Activated CD4-positive, alpha-beta T cell treated with anti-CD3 and anti-CD28 coated beads for 4 hours (primary cell): ENCODE measurements at places on chromosomes 12 and 14.

DNA sequence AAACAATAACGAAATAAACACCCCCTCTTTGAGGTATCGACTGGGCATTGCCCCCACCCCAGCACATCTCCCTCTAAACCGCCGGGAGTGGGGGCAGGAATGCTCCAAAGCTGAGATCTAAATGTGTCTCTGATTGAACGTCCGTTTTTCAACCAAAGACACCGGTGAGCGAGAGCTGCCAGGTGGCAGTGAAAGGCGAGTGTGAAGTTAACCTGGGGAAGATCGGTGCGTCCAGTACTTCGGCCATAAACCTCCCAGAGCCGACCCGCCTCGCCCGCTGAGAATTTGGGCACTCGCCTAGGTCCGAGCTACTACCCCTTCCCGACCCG is 625 bp downstream of the ANGEL1 start:
- DNase-seq = no peak

GRCh38 chr14:35740215-35740614 is 68.9 kb downstream of the RALGAPA1 start:
- DNase-seq = no peak

- no peak for DNase-seq
Measured at GRCh38 chr12:122862872-122863701, 27.8 kb downstream of the HIP1R start.

- no peak for DNase-seq
Measured at GRCh38 chr12:62971769-62972525, 37.0 kb upstream of the PPM1H start.

GRCh38 chr14:67650151-67650550 is 24.3 kb downstream of the VTI1B start:
- DNase-seq = no peak
